Stimulated activated naive CD4-positive, alpha-beta T cell treated with Interleukin-2 at 50 U/mL for 16 hours (primary cell): ENCODE measurements at places on chromosomes 1 and 21.
A peak's percentile ranks its signal among the peaks of the same experiment; 100 is the strongest.

DNA sequence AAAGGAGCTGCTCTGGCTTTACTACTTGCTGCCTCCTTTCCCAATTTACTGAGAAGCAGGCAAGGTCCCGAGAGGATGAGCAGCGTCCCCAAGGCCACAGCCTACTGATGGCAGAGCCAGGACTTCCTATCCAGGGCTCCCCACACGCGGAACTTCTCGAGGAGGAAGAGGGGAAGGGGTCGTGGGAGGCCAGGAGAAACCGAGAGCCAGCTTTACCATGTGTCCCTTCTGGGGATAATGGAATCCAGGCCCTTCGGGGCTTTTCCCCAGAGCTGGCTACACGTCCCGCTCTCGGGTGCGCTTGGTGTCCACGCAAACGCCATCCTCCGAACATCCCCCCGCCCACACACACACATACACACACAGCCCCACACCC lies 4.3 kb upstream of the CCN1 start:
- no peak for DNase-seq

DNA sequence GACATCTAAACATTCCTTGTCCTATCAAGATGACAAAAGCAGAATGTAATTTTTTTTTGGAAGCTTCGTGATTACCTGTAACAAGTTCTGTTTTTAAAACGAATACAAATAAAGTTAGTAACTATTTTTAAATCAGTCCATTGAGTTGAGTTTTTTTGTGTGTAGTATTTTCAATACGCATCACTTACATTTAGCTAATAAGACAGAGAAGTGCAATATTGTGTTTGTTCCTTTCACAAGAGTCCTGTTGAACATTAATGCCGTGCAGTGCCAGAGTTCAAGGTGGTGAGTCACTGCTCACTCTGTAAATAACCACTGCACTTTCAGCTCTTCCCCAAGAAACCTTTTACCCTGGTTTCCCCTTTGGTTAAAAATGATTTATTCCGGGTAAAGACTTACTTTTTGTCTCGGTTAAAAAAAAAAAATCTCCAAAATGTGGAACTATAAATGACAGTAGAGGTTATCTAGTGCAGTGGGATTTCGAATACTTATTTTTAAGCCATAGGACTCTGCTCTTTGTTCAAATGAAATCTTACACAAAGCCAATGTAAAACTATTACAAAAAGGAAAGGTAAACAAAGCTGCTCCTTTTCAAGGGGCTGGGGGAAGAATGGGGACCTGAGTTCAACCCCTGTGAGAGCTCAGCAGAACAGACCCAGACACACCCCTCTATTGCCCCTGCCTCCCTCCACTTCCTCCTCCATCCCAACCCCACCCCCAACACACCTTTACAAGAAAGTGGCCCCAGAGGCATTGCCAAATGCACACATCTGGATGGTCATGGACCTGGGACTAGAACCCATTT lies 14.8 kb upstream of the NCMAP start:
- peak; percentile 39 for DNase-seq

DNA sequence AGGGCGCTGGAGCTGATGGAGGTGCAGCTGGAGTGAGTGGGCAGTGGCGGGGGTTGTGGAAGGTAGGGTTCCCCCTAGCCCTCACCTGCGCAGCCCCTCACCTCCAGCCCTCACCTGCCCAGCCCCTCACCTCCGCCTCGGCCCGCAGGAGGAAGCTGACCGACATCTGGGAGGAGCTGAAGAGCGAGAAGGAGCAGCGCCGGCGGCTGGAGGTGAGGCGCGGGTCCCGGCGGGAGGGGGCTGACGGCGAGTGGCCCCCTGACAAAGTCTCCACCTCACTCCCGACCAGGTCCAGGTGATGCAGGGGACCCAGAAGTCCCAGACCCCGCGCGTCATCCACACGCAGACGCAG lies 2.7 kb downstream of the EVA1B start:
- DNase-seq, result no peak

GRCh38 chr1:234141006-234141405 lies 232.2 kb upstream of the COA6 start:
- DNase-seq, result no peak

- DNase-seq, result no peak
These were observed 90.5 kb downstream of the LAMC2 start for GRCh38 chr1:183276386-183277080.

- DNase-seq, result no peak
These were observed 129.1 kb downstream of the PIK3R3 start for GRCh38 chr1:46003315-46003714.

GRCh38 chr1:44827197-44828002 lies 15.7 kb downstream of the PTCH2 start:
- DNase-seq, result no peak

DNA sequence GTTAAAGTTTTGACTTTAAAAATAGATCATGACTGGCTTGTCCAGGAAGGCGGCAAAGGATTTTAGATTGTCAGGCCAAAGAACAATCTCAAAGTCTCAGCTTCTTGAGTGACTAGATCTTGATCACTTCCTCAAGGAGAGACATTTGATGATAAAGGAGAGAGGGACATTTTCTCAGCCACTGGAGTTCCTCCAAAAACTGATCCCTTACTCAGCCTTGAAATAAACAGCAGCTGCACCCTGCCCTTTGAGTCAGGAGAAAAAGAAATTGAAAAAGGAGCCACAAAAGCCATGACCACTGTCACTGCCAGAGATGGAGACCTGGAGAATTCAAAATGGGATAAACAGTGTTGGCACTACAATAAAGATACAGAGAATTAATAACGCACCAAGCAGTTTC lies 288.4 kb upstream of the PRMT6 start:
- DNase-seq, result no peak

DNA sequence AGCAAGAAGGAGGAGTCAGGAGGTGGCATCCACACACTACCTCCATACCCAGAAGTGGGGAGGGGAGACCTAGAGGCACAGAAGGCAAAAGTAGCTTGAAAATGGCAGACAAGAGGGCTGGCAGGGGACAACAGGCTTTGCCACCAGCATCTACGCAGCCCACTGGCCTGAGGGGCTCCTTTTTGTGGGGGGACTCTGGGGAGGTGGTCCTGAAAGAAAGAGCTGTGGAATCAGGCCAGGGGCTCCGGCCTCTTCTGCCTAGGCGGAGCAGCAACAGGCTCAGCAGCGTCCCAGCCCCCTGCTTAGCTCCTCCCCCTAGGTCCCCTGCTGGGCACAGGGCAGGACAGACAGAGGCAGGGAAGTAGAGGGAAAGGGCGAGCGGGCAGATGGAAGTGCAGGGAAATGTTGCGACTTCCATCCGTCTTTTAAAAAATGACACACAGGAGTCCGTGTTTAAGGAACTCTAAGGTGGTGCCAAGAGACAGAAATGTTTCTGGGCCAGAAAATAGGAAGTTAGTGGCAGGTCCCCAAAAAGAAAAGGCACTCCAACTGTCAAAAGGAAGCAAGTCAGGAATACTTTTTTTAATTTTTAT lies 10.0 kb upstream of the LEFTY2 start:
- DNase-seq, result no peak

- DNase-seq, result peak; percentile 60
These were observed 24.0 kb upstream of the CDK18 start for GRCh38 chr1:205480349-205480985.

GRCh38 chr1:119090250-119090649 lies 50.2 kb downstream of the WARS2 start:
- DNase-seq, result no peak

DNA sequence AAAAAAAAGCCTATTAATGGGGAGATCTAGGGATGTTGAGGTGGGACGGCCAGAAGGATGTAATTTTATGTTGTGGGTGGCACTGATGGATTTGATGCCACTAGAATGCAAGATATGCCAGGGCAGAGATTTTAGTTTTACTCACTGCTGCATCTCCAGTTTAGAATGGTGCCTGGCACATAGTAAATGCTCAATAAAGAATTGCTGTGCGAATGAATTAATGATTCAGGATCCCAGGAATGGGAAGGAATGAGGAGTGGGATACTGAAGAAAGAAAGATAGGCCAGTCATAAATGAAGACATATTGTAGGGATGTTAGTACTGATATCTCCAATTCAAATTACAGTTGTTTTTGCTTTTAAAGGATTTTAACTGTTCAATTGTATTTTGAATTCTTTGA lies 72.6 kb downstream of the CAMTA1 start:
- no peak for DNase-seq

- no peak for DNase-seq
These were observed 258.7 kb upstream of the AJAP1 start for GRCh38 chr1:4395676-4396075.

GRCh38 chr1:233549917-233550316 lies 64.0 kb upstream of the KCNK1 start:
- no peak for DNase-seq

GRCh38 chr1:908661-909060 lies 15.1 kb upstream of the SAMD11 start:
- DNase-seq, result no peak

DNA sequence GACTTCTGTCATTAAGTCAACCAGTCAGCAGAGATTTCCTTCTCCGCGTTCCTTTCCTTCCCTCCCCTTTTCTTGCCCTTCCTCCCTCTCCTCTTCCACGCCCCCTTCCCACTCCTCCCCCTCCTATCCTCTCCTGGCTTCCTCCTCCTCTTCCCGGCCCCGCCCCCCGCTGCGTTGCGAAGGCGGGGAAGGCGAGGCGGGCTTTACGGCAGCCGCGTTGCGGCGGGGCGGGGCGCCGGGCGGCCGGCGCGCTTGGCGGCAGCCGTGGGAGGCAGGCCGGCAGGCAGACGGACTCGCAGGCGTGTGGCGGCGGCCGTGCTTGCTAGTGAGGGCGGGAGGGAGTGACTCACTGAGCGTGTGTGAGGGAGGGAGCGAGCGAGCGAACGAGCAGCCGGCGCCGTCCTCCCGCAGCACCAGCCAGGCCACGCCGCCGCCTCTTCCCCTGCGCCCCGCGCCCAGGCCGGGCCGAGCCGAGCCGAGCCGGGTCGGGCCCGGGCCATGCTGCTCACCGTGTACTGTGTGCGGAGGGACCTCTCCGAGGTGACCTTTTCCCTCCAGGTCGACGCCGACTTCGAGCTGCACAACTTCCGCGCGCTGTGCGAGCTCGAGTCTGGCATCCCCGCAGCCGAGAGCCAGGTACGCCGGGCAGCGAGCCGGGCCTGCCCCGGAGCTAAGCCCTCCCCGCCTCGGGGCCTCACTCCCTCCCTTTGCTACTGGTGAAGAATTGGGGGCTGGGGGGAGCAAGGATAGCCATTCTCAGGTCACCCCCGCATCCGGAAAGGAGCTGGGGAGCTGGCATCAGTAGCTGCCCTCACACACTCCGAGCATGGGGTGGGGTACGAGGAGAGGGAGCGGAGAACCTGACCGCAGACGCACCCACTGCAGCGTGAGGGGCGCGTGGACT lies at the start of gene DDI2:
Gene DDI2, plus strand, starts transcription at position 286 of the 904 bp plus-strand sequence. Its CDS starts 213 bp downstream, at position 499.
- DNase-seq, result peak; percentile 96

DNA sequence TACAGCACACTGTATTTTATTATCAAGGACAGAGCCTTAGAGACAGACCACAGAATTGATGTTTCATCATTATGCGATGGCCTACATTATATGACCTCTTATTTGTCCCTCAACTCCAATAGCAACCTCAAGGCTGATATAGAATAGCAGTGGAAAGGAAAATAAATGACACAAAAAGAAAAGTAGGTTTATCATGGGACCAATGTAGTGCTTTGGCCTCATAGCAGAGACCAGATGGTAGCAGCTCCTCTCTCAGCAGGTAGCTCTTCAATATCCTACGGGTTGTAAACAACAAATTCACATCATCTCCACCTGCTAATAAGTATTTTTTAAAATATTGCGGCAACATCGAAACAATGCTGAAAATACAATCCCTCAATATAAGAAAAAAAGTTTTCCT lies 25.2 kb downstream of the ANP32E start:
- DNase-seq, result no peak

DNA sequence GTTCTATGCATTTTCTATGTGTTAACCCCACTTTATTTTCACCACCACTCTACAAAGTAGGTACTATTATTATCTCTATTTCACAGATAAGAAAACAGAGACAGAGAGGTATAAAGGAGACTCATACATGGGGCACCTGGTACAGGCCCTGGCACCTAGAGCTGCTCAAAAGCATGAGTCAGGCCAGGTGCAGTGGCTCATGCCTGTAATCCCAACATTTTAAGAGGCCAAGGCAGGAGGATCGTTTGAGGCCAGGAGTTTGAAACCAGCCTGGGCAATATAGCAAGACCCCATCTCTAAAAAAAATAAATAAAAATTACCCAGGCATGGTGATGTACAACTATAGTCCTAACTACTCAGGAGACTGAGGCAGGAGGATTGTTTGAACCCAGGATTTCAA lies 35.8 kb downstream of the GLIS1 start:
- no peak for DNase-seq

- DNase-seq, result peak; percentile 13
These were observed 32.1 kb upstream of the KCNE1 start for GRCh38 chr21:34544032-34544496.

GRCh38 chr1:109140392-109140791 lies 26.5 kb downstream of the ELAPOR1 start:
- no peak for DNase-seq

DNA sequence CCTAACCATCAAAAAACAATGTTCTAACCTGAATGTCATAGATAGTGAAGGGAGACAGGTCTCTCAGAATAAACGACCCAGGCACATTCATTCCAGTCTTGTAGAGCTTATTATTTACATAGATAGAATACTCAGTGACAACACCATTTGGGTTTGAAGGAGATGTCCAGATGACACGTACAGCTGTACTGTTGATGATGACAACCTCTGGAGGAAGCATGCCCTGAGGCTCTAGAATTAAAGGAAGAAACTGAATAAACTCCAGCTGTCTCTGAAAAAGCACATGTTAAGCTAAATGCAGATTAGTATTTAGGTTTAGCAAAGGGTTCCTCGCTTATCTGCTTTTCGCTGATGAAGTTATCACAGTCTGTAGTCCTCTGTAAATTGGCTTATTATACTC lies 277.2 kb downstream of the KCTD3 start:
- no peak for DNase-seq

- DNase-seq, result no peak
These were observed 66.5 kb upstream of the GADD45A start for GRCh38 chr1:67618285-67619018.

DNA sequence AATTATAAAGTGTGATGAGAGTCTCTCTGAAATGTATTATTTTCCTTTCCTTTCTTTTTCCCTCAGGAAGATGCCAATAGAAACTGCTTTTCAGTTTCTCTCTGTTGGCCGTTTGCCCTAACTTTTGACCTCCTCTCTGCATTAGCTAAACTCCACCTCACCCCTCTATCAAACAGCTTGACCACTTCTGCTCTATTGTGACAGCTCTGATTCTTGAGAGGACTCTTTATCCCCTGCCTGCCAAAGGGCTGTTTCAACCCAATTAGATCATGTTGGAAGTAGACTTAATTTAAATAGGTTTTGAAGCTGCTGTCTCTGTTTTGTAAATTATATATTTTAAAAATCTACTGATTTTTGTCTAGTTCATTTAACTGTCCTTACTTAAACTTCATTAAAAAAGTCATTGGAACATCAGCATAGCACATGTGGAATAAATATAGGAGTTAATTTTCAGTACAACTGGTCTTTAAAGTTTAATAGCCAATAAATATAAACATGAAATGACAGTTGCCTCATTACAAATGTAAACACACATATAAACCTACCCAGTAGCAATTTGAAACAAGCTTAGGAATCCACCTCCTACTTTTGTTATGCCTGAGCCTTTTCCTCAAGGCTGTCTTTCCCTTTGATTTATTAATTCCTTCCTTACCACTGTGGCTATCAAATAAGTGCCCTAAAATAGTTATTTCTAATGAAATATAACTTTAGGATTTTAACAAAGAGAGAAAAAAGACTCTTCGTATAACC lies 152.0 kb downstream of the CHRM3 start:
- no peak for DNase-seq

GRCh38 chr1:229341774-229342655 lies 832 bp downstream of the CCSAP start:
- peak; percentile 82 for DNase-seq
